ENCODE measurements at places on chromosomes 3 and 15. TPM values are rescaled to one million over a fixed set of nuclear protein-coding genes. Genes with fewer than 3 reads are reported as not detected.

DNA sequence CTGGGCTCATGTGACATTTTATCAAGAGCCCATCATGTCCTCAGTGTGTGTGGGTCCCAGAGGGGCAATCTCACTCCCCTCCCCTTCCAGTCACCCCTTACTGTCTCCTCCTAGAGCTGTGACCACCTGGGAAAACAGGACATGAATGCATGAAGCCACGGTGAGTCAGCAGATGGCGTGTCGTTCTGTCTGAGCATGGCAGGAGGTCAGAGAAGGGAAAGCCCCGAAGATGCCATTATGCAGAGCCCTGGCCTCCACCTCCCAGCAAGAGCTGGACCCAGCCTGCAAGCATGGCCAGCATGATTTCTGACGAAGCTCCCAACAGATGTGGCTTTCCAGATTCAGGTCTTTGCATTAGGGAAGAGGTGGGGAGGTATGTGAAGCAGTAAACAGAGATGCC is 118.5 kb downstream of the TLE3 start:
- DNase-seq = no peak

Gene STAB1
- 0.90 TPM for total RNA-seq

Gene GASK1A
- total RNA-seq = 0.63 TPM

Gene HLTF
- 61.4 TPM for total RNA-seq

Gene LSAMP
- total RNA-seq = 10.7 TPM

Measured in fibroblast of the aortic adventitia (primary cell).